ENCODE measurements at places on chromosomes 11 and 22.

GRCh38 chr11:74086242-74086884 lies 77.5 kb upstream of the UCP3 start:
- DNase-seq = no peak

DNA sequence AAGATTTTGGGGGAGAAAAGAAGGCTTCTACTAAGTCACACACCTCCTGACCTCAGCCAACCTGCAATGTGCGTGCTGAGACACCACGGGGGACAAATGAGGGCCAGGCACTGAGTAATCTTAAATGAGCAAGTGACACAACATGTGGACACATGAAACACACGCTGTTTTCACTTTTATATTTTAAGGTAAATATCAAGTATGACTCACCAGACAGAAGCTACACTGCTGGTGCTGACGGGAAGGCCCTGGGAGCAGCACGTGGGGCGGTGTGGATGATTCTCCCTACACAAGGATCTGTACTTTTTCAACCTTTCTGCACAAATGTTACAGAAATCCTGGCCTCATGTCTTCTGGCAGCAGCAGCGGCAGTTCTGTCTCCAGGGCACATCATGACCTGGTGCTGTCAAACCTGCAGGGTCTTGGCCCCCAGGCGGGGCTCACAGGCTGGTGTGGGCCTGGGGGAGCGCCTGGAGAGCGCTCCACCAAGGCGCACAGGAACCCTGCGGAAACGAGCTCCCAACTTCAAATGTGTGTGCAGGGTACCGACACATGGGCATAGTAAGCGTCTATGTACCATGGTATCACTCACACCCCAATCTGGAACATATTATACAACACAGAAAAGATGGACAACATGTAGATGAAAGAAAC lies 61.7 kb downstream of the DGCR2 start:
- no peak for DNase-seq

DNA sequence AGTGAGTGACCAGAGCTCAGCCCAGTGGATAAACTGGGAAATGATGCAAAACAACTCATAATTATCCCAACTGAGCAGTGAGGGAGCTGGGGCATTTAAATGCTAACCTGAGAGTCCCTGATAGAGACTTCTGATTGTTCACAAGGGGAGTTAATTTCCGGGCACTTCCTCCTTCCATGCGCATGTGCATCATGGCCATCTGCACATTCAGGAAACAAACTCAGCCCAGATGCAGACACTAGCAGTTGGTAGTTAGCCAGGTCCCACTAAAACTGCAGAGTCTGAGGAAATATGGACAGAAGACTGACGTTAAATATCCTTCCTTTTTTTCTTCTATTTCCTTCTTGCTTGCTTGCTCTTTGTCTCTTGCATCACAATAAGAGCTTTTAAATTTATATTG lies 852.1 kb upstream of the LRRC4C start:
- DNase-seq = no peak

DNA sequence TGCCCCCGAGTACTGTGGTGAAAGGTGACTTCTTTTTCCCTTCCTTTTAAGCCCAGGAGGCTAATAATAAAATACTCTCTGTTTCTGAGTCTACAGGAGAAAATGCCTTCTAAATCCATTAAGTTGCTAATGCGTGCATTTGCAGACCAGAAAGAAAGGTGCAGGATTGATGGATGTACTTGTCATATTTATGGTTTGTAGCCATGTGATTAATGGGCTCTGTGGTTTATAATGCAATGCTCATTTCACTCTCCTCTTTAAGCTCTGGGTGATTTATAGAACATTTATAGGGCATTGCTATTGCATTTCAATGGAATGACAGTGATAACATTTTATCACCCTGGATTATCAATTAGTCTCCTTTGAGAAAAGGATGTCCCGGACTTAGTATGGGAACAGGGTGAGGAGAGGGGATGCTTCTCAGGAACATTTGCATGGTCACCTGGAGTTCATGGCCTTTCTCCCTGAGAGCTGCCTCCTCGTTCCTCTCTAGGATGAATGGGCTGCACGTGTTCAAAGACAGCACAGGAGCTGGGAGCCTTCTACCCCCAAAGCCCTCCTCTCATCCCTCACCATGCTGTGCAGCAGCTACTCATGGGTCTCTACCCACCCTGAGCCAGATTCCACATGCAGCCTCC lies 82.8 kb upstream of the HMGXB4 start:
- no peak for DNase-seq

- no peak for DNase-seq
These were observed 3.0 kb downstream of the TRIM29 start for GRCh38 chr11:120134931-120135228.
